ENCODE measurements at places on chromosomes 4 and X. TPM values are rescaled to one million over a fixed set of nuclear protein-coding genes. Genes with fewer than 3 reads are reported as not detected.

The SUPT20HL1 gene
- polyA plus RNA-seq, result 0.61 TPM

GRCh38 chr4:3880615-3881120 is 114.5 kb downstream of the ADRA2C start:
- H3K4me1 ChIP-seq, result no peaks in the 10 kb centered on the region
- H3K36me3 ChIP-seq, result no peaks in the 10 kb centered on the region
- no peak overlapping the region for H3K4me3 ChIP-seq
- peak; percentile 65 for DNase-seq
- peaks cover 27% of the 10 kb centered on the region for H3K27me3 ChIP-seq

The KLHL13 gene
- 29.3 TPM for polyA plus RNA-seq

The RAB39B gene
- polyA plus RNA-seq, result 4.2 TPM

The DCAF12L2 gene
- polyA plus RNA-seq, result 0.10 TPM

DNA sequence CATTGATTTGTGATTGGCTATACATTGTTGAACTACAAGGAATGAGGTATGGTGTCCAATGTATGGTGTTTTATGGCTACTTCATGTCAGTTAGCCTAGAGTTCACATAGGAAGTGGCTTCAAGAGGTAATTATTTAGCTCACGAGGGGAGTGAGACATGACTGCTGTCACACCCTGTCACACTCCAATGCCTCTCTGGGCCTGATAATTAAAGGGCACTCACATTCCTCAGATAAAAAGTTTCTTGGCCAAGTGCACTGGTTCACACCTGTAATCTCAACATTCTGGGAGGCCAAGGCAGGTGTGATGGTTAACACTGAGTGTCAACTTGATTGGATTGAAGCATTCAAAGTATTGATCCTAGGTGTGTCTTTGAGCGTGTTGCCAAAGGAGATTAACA is 65.0 kb upstream of the DDX60 start:
- DNase-seq, result peak; percentile 29
- no peak overlapping the region for H3K4me3 ChIP-seq
- H3K36me3 ChIP-seq, result no peaks in the 10 kb centered on the region

The CCKAR gene
- polyA plus RNA-seq, result 0.23 TPM

The SATL1 gene
- polyA plus RNA-seq, result 1.1 TPM

DNA sequence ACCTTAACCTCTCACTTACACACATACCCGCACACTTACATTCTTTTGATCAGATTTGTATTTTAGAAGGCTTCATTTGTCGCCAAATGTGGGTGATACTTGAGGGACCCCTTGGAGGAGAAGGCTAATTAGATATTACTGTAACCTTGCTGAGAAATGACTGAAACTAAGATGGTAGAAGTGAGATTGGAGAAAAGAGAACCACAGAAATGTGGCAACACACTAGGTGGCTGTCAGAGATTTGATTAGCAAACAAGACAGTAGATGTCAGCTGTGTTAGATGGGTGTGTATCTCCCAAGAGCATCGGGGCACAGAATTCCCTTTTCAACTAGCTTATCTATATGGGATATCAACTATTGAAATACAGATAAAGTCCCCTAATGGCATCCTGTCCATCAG is 149.3 kb upstream of the FABP2 start:
- peaks cover 27% of the 10 kb centered on the region for H3K36me3 ChIP-seq
- H3K27ac ChIP-seq, result peak overlapping the region; percentile 55
- no peak for DNase-seq
- H3K4me3 ChIP-seq, result no peak overlapping the region
- H3K4me1 ChIP-seq, result peaks cover 8% of the 10 kb centered on the region

DNA sequence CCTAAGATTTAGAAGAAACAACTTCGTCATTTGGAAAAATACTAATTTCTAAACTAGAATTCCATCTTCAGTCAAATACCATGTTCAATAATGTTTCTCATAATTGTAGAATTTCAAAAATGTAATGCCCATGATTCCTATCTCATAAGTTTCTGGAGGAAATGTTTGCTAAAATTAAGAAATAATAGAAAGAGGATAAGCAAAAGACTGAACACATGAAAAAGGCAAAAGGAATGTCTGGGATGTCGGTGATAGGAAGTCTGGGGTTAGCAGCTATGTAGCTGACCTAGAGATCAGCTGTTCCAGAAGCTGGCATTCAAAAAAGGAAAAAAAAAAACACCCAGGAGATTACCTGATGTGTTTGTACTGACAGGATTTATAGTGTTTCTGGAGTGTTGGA is 18.9 kb upstream of the PCDH10 start:
- peaks cover 3% of the 10 kb centered on the region for H3K4me1 ChIP-seq
- DNase-seq, result no peak
- H3K36me3 ChIP-seq, result no peaks in the 10 kb centered on the region

GRCh38 chr4:165851256-165851655 is 21.8 kb upstream of the TLL1 start:
- DNase-seq, result peak; percentile 38
- no peak overlapping the region for H3K4me3 ChIP-seq
- H3K27ac ChIP-seq, result no peak overlapping the region
- H3K27me3 ChIP-seq, result no peaks in the 10 kb centered on the region
- no peaks in the 10 kb centered on the region for H3K4me1 ChIP-seq

The CPZ gene
- polyA plus RNA-seq, result 4.7 TPM

GRCh38 chr4:147929746-147930145 is 197.9 kb downstream of the ARHGAP10 start:
- no peak for DNase-seq
- no peak overlapping the region for H3K4me3 ChIP-seq
- H3K36me3 ChIP-seq, result no peaks in the 10 kb centered on the region
- H3K27ac ChIP-seq, result no peak overlapping the region
